ENCODE measurements at places on chromosomes 4 and X. TPM values are rescaled to one million over a fixed set of nuclear protein-coding genes. Genes with fewer than 3 reads are reported as not detected.

DNA sequence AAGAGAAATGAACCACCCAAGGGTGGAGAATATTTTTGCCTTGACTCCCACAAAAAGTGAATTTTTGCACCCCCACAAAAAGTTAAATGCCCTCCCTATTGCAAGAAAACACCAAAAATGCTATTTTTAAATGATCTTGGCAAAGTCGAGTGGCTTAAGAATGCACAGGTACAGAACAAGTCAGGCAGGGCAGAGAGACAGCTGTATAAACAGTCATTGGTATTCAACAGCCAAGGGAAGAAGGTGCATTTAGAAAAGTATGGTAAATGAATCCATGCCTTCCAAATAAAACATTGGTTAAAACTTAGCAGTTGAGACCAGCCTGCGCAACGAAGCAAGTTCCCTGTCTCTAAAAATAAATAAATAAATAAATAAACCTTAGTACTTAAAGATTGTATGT, 169.3 kb downstream of the CHIC2 start:
- no peak for DNase-seq

Gene ARSJ
- not detected for total RNA-seq

Gene NEUROG2
- not detected for total RNA-seq

- DNase-seq: no peak
These were observed 99.9 kb downstream of the DDX60 start for GRCh38 chr4:168218645-168219044.

DNA sequence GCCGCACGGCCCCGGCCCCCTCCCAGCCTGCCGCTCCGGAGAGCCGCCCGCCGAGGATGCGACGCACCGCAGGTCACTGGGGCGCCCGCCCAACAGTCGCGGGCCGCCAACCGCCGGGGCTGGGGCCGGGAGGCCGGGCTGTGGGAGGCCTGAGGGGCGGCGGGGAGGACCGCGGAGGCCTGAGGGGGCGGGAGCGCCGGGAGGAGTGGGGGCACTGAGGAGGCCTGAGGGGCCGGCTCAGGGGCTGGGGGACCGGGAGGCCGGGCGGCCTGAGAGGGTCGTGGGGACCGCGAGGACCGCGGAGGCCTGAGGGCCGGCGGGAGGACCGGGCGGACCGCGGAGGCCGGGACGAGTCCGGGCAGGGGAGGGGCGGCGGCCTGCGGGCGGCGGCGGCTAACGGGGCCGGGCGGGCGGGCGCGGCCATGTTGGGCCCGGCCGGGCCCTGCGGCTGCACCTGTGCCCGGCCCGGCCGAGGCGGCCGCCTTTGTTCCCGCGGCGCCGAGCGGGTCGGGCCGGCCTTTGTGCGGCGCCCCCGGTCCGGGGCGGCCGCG, 353 bp downstream of the NSD2 start:
- DNase-seq: no peak

DNA sequence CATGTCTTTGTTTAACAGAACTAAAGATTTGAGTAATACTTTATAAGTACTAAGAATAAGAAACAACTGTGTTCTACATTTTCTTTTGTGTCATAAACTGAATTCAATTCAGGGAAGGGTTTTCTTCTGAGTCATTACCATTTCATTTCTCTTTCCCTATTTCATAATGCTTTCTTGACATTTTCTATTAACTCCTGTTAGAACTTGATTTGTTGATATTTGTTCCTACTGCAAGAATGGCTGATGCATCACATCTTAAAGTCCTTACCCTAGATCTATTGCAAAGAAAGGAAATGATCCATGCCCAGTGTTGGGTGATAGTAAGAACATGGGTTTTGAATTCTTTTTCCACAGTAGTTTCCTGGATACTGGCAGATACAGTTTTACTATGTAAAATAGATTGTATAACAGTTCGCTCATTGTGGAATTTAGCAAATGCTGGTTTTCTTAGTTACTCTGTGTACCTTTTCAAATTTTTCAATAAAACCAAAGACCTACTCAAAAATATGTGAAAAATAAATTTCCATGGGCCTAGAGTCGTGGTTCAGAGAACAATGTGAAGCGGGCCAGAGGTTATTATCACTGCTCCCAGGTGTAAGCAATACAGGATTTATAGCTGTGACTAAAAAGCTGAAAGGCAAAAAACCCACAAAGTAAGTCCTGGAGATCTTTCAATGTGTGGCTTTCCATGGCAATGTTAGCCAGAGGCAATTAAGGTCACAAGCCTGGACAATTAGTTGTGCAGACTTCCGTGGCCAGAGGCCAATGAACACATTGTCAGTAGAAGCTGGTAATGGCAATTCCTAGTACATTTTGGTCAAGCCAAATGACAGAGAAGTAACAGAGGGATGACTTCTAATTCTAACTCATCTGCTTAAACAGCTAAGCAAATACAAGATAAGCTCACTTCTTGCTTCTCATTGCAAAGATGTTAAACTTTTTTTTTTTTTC, 127.3 kb upstream of the FAT4 start:
- no peak for DNase-seq

- DNase-seq: no peak
These were observed 131.6 kb upstream of the GRID2 start for GRCh38 chr4:92172203-92172602.

Gene CFAP97
- 44.6 TPM for total RNA-seq

- no peak for DNase-seq
These were observed 88.0 kb upstream of the TRIM2 start for GRCh38 chr4:153116291-153116680.

GRCh38 chr4:123083646-123084045, 161.2 kb upstream of the NUDT6 start:
- DNase-seq: no peak

DNA sequence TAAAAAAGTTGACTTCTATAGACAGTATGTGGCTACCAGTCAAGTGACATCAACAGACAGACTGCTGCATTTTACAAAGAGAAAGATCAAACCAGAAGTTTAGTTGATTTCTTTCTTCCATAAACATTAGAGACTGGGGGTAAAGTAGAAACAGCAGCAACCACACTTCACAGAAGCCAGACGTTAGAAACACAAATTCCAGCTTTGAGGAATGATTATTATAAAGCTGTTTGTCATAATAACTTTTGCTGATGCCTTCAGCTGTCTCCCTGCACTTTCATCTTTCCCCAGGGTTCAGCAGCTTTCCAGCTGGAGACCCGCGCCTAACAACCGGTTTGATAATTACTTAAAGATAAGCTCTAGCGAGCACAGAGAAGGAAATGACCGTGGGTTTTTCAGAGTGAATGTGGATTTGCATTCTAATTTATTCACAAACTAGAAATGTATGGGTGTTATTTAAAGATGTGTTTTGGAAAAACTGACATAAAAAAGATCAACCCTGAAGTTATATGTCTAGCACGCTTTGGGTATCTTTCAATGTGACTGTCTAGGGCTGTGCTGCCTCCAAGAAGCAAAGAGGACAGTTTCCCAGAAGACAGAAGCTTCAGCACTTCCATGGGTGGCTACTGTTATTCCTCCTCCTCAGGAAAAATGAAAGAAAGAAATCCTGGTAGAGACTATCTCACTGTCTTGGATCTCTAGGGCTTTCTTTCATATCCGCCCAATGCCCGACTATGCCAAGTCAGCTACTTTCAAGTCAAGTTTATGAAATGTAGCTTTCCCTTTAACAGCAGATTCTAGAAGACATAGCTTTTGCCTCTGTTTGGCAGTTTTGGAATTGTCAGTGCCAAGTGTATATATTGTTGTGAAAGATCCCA, 15.0 kb upstream of the ENAM start:
- no peak for DNase-seq

GRCh38 chr4:170818786-170819185, 729.0 kb upstream of the AADAT start:
- no peak for DNase-seq

Gene MCF2
- not detected for total RNA-seq

GRCh38 chr4:2796849-2797544, 4.1 kb downstream of the SH3BP2 start:
- no peak for DNase-seq

GRCh38 chr4:165662341-165662740, 210.7 kb upstream of the TLL1 start:
- DNase-seq: no peak

DNA sequence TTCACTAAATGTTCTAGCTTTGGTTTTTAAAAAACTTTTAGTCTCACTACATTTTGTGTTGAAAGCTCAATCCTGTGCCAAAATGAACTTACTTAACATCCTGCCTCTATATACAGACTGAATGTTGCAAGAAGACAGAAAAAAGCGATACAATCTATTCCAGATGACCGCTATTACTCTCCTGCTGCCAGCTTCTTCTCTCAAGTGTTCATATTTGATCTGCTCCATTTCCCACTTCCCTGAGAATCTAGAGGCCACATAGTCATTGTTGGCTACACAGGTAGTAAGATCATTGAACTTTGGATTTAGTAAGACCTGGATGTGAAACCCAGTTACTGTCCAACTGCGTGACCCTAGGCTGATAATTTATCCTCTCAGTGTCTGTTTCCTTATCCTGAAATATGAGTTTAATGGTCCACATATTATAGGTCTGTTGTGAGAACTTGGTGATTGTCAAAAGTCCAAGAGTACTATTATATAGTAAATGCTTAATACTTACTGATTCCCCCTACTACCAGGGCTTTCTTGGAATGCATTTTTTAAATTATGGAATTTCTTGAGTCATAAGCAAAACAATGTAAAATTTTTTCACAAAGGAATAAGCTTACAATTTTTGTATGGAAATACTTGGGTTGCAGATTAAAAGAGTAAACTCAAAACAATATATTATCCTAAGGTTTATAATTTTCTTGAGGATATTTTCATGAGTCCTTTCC, 976.8 kb upstream of the ADGRL3 start:
- no peak for DNase-seq

Gene PFKFB1
- total RNA-seq: 0.24 TPM

Gene PPID
- 51.7 TPM for total RNA-seq

DNA sequence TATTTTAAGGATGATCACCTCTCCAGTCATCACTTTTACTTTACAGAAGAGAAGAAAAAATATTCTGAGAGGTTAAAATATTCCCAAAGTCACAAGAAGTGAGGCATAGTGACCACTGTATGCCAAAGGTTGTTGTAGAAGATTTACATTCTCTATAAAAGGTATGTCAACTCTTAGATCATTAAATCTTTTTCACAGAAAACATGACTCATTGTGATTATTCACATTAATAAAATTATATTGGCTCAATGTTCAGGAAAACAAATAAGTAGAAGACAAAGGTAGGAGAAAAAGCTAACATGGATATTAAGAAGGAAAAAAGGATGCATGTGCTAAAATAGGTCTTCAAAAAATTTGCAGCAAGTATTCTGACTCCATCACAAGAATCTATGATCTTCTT, 82.0 kb downstream of the ADAMTS3 start:
- DNase-seq: no peak

GRCh38 chr4:141654098-141654497, 17.7 kb downstream of the IL15 start:
- no peak for DNase-seq

GRCh38 chrX:12770440-12770839, 20.8 kb upstream of the PRPS2 start:
- no peak for DNase-seq

GRCh38 chr4:111066887-111067286, 444.0 kb upstream of the PITX2 start:
- no peak for DNase-seq

Gene SSX4B
- total RNA-seq: 3.0 TPM

- DNase-seq: peak; percentile 5
These were observed 332.7 kb downstream of the MID1IP1 start for GRCh38 chrX:39133971-39134370.

DNA sequence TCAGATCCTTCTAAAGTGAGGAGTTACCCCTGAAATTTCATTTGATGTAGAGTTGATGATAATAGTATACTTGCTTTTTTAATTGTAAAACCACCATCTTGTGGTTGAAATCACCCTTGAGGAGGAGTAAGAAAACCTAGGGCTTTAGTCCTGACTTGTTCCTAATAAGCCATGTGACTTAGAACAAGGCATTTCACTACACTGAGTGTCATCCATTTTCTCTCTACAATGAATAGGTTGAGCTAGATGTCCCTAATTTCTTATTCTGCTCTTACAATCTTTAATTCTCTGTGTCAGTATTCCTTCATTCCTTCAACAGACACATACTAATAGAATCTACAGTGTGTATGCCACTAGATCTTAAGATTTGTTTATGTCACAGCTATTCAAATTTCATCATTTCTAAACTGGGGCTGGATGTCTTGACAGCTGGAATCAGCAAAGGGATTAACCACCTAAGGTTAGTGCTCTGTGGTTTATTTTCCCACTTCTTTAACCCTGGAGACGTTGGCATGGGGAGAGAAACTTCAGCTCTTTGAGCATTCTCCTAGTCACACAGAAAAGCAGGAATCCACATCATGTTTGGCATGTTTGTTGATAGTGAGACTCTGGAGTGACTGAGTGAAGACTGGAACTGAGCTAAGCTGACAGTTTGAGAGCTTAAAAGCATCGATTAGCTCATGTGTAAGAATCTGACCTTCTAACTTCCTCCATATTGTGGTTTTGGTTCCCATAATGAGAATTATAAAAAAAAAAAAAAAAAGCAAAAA, 246.3 kb downstream of the NDST4 start:
- DNase-seq: no peak

DNA sequence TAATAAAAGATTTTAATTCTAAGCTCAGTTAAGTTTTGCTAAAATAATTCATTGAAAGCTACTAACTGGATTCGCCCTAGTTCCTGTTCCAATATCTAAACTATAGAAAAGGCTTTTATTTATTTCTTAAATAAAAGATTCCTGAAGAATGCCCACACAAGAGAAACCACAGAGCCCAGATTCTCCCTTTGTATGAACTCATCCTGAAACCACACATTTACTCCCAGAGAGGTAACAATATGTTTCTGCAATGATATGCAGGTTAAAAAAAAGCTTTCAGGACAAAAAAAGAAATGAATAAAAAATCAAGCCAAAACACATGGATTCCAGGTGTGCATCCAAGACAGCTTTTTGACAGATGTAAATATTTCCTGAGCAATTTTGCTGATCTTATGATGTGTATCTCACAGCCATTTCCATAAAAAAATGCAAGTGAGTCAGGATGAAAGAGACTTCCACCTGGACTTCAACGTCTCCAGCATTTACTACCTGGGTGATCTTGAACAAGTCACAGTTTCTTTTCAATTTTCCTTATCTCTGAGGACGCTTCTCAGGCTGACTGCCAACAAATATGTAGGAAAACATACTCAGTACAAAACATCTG, 234.4 kb upstream of the FAT1 start:
- no peak for DNase-seq

DNA sequence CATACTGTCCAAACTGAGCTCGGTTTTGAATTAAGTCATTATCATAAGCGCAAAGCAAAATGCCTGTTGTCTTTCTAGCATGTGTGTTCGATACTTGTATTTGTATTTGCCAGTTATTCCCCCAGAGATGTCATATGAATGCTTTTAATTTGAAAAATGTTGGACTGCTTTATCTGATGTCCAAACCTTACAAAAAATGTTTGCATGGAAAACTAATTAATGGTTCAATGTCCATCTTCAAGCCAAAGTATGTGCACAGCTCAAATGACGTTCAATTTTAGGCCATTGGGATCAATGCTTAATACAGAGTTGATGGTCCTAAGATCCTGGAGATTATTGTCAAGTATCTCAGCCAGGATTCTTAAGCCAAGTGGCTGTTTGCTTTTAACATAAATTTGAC, 17.2 kb upstream of the HPGDS start:
- no peak for DNase-seq
